Temporal lobe (tissue), 4 donors: ENCODE measurements at places on chromosomes 13 and 19. TPM values are rescaled to one million over a fixed set of nuclear protein-coding genes. Genes with fewer than 3 reads are reported as not detected.

The NEK5 gene
- 0.74 TPM for total RNA-seq

The TNFRSF19 gene
- total RNA-seq, result 13.0 TPM

The BORA gene
- total RNA-seq, result 1.5 TPM

The BRCA2 gene
- 1.7 TPM for total RNA-seq

The IGFL3 gene
- total RNA-seq, result not detected

The GPC6 gene
- 14.3 TPM for total RNA-seq

The ZNF790 gene
- total RNA-seq, result 18.7 TPM

The ZNF880 gene
- total RNA-seq, result 67.6 TPM

The REEP6 gene
- total RNA-seq, result 0.98 TPM
